Pancreas (tissue), 10 donors: ENCODE measurements at places on chromosomes 1 and 21. TPM values are rescaled to one million over a fixed set of nuclear protein-coding genes. Genes with fewer than 3 reads are reported as not detected.

DNA sequence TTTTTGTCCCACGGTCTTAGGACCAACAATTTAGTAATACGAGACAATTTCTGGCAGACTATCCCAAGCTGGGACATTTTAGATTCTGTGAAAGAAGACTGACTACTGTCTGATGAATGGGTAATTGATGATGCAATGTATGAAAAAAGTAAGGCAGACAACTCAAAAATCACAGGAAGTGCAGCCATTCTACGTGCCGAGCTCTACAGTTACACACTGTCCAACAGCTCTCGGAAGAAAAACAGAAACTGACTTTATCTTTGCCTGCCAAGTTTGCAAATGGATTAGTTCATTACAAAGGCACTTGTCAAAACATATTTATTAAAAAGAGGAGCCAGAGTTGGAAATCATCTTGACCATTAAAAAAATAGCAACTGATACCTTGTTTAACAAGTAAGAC is 31.3 kb downstream of the ZBTB8B start:
- no peak for DNase-seq

DNA sequence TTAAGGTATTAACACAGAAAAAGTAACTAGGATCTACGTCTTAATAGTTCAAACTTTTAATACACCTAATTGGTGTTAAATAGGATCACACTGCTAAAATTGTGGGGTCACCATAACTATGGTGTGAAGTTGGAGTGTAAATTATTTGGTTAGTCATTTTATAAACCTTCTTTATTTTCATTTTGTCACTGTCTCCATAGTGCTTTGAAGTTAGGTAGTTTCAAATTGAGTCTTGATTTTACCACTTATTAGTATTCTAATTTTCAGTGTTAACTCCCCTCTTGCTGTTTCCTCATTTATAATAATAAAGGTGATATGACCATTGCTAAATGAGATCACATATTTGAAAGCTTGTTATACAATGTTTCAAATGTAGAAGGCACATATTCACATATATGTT is 738.1 kb upstream of the CHRM3 start:
- no peak for DNase-seq

- no peak for DNase-seq
Measured at GRCh38 chr1:55043011-55043410, 3.7 kb downstream of the PCSK9 start.

- DNase-seq = no peak
Measured at GRCh38 chr1:168031627-168032026, 94.8 kb upstream of the MPC2 start.

Gene ARHGAP30
- total RNA-seq = 1.5 TPM

DNA sequence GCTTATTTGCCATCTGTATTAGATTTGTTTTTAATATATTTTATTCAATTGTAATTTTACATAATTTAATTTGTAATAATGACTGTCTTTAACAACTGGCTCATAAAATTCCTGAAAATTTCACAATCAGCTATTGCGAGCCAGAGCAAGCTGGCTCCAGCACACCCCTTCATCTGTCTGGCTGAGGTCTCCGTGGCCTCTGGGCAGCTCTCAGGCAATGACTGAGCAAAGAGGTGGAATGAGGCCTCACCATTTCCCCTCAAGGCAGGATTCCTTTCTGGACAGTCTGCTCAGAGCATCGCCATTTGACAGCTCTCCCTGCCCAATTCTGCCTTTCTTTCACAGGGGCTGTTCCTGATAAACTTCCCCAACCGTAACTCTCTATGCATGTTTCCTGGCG is 5.8 kb upstream of the KANK4 start:
- DNase-seq = no peak

Gene VASH2
- 1.9 TPM for total RNA-seq

Gene UBXN10
- 0.72 TPM for total RNA-seq

DNA sequence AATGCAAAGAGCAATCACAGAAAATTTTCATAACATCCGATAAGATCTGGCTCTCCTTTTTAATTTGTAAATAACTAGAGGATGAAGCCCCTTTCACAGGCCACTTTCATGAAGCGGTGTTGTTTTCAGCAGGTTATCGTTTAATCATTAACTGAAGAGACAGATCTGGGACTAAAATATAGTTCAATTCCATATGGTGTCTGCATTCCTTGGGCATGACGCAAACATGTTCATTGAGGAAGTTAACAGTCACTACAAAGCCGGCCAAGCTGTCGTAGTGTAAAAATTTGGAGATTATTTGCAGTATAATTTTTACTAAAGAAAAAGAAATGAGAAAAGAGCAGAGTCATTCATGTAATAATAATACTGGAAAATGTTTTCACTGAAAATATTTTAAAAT is 565.2 kb upstream of the ADAMTS5 start:
- no peak for DNase-seq

Gene ANKRD34A
- total RNA-seq = 0.24 TPM

DNA sequence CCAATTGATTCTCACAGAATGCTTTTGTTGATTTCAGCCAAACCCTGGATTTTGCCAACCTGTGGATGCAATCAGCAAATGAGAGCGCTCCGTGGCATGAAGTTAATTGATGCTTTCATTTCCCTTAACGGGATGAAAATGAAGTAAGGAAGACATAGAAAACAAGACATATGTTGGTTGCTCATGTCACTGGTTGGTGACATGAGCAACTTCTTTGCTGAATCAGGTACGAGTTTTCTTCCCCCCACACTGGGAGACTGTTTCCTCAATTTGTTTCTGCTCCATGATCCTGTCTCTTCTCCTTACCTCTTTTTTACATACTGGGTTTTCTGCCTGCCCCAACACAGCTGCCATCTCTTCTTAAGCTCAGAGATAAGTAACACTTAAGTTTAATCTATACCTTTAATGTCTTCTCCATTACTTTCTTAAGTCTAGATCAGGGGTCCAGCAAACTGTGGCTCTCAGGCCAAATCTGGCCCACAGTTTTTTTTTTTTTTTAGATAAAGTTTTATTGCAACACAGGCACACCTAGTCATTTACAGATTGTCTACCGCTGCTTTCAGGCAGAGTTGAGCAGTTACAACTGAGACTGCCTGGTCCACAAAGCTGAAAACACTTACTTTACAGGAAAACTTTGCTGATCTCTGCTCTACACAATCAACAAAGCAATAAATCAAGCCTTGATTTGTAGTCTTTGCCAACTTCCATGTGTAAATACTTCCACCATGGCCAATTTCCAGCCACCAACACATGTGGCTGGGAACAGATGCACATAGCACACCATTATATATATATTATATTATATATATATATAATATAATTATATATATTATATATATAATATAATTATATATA is 13.3 kb downstream of the GPR157 start:
- DNase-seq = no peak

Gene LIN28A
- total RNA-seq = not detected

Gene FLG2
- not detected for total RNA-seq

GRCh38 chr1:22749919-22750684 is 39.5 kb downstream of the EPHB2 start:
- no peak for DNase-seq

DNA sequence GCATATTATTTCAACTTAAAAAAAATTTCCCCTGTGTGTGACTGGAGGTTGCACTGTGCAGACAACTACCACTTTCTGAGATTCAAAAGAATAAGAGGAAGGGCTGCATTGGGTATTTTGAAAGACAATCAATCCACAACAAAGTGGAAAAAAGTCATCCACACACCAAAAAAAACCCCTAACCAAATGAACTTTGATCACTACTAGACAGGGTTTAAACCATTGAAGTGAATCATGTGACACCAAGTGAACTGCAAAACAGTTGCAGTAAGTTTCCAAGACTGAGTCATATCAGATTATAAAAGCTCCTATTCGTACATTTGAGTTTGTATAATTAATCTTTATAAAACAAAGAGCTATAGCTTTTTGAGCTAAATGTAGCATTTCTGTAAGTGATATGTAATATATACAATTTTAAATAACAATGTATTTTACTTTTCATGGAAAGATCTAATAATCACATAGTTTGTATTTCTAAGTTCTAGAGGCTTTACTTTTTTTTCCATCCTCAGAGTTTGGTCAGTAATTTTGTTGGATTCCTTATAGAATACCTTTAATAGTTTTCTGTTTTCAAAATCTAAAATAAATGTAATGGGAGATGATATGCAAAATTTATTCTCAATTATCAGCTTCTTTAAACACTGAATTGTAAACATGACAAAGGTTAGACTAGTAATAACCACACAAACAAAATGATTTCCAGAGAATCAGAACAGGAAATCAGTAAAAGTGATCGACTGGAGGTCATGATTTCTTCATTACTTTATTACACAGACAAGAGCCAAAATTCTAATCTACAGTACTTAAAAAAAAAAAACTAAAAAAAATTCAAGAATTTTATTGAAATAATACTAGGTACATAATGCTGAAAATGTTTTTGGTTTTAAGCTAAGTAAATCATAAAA is 50.5 kb upstream of the GFI1 start:
- no peak for DNase-seq

DNA sequence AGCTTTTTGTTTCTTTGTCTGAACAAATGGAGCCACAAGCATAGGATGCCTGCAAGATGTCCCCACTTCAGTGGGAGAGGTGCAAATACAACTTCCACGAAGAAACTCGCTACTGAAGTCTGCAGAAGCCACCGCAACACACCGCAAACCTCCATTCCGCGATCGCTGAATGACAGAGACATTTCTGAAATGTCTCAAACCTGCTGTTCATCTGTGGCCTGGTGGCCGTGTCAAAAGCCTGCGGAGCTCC is 1.0 kb downstream of the TP53BP2 start:
- DNase-seq = no peak

GRCh38 chr1:29852248-29852647 is 615.9 kb downstream of the PTPRU start:
- DNase-seq = no peak

Gene CLDN17
- total RNA-seq = not detected

Gene VTCN1
- 12.9 TPM for total RNA-seq

Gene MIXL1
- not detected for total RNA-seq

Gene TINAGL1
- total RNA-seq = 17.1 TPM

GRCh38 chr21:33864150-33864549 is 51.5 kb downstream of the ATP5PO start:
- DNase-seq = no peak

DNA sequence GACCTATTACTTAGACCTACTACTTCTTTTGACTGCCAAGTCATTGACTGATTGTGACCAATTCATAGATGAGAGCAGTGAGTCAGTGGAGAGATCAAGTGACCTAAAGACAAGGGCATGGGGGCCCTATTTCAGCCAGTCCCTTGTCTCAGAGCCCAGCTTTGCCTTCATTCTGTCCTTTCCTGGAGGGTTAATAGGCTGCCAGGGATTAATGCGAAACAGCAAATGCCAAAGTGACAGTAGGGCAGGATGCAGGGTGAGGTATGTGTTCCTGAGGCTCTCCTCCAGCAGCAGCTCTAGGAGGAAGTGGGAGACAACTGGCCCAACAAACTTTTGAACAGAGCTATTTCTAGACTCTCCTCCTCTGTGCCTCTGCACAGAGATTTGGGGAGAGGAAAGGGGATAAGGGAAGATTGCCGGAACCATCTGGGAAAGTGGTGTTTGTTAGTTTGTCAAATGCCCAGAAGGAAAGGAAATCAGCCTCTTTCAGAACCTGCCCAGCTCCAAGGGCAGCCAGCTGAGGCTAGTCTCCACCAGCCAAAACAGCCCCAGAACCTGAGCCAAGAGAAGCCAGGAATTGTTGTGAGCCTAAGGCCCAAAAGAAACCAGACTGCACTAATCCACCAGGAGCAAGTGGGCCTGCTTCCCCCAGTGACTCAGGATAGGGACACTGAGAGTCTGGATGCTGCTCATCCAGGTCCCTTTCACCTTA is 4.9 kb upstream of the S100A3 start:
- no peak for DNase-seq

Gene SPRR2G
- total RNA-seq = not detected

Gene AGTRAP
- total RNA-seq = 22.9 TPM

DNA sequence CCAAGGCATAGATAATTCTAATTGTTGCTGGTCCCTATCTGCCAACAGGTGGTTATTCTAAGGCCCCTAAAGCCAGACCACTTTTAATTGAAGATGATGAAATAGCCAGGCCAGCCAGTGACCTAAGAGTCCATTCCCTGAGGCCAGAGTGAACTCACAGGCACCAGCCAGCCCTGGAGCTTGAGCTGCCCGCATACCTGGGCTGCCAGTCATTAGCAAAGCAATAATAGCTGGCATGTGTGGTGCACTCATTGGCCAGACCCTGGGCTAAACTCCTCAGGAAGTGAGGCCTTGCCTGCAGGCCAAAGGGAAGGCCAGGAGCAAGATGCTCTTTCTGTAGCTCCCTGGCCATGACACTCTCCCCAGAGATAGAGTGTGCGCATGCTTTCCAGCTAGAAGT is 180.4 kb upstream of the KLHDC7A start:
- no peak for DNase-seq

DNA sequence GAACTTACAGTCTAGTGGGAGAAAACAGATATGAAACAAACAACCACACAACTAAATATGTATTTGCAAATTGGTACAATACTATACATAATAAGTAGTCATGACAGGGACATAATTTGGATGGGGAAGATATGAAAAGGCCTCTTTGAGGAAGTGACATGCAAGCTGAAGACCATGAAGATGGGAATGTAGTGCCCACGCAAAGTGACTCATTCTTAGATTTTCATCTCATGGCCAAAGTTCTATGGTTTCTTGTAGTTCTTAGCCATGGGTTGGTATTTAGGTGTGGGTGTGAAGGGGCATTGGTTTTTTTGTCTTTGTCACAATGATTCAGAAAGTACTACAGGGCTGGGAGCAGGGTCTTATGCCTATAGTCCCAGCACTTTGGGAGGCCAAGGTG is 105.4 kb upstream of the FAM78B start:
- DNase-seq = no peak

DNA sequence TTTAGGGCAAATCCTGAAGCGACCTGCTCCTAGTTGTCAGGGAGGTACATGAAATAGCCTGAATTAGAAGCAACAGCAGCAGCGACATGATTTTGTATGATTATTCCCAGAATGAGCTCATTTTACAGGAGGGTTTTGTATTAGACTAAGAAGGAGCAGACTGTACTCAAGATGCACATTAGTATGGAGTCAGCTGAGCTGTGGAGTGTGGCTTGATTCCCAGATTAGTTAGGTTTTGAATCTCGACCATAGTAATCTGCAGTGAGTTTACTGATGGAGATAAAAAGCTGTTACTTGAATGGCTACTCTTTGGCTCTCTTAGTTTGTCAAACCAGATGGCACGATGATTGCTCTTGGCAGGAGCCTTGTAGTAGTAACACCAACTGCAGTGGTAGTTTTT is 143.1 kb downstream of the PHTF1 start:
- no peak for DNase-seq

- no peak for DNase-seq
Measured at GRCh38 chr21:34909492-34910292, 139.4 kb downstream of the RUNX1 start.
